DMS79 treated with DMSO at 0.1 percent for 48 hours (cell line): ENCODE measurements at places on chromosomes 5 and 9.

DNA sequence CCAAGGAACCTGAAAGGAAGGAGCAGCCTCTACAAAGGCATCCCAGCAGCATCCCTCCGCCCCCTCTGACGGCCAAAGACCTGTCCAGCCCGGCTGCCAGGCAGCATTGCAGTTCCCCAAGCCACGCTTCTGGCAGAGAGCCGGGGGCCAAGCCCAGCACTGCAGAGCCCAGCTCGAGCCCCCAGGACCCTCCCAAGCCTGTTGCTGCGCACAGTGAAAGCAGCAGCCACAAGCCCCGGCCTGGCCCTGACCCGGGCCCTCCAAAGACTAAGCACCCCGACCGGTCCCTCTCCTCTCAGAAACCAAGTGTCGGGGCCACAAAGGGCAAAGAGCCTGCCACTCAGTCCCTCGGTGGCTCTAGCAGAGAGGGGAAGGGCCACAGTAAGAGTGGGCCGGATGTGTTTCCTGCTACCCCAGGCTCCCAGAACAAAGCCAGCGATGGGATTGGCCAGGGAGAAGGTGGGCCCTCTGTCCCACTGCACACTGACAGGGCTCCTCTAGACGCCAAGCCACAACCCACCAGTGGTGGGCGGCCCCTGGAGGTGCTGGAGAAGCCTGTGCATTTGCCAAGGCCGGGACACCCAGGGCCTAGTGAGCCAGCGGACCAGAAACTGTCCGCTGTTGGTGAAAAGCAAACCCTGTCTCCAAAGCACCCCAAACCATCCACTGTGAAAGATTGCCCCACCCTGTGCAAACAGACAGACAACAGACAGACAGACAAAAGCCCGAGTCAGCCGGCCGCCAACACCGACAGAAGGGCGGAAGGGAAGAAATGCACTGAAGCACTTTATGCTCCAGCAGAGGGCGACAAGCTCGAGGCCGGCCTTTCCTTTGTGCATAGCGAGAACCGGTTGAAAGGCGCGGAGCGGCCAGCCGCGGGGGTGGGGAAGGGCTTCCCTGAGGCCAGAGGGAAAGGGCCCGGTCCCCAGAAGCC, 30.8 kb downstream of the CD180 start:
- DNase-seq = no peak

DNA sequence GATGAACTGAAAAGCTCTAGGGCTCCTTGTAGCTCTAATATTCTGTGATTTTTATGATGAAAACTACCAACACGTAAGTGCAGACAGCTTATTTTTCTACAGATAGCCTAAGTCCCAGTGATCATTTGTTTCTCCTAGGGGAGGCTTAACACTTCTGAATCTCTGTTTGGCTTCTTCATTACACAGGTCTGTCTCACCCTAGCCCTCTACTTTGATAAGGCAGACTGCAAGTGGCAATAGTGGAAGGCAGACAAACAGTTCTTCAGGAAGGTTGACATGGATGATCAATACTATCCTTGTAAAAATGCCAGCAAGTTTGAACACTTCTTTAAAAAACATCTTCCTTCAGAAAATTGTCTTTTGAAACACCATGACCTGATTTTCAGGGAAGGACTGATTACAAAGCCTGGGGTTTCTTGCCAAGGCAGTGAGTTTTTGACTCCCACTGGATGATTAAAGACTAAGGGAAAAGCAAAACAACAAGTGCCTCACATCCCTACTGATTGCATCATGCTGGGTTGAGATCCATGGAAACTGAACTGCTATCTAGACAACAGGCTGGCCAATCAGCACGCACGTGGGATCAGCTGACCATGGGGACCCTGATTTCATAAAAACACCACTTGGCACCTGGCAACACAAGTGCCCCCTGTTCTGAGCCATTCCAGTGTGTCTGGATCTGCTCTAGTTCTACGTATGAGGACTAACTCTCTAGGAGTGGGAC, 212.2 kb downstream of the SMARCA2 start:
- no peak for DNase-seq

DNA sequence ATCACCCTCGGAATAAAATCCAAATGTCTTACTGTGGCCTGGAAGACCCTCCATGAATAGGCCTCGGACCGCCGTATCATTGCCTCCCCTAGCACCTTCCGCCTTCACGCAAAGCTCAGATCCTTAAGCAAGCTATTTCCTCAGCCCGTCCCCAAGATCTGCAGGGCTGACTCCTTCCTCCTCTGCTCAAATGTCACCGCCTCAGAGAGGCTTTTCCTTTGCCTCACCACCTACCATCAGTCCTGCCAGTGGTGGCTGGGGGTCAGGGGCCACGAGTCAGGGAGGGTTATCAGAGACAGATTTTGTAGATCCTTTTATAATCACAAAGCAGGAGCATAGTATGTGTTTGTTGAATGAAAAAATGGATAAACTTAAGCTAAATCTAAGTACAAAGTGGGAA, 74.4 kb upstream of the KIF2A start:
- DNase-seq = no peak

GRCh38 chr5:155732587-155733376, 594.2 kb upstream of the SGCD start:
- no peak for DNase-seq

- no peak for DNase-seq
Observed at GRCh38 chr9:18824095-18824666, 208.8 kb downstream of the SAXO1 start.

GRCh38 chr9:124664143-124664542, 107.0 kb downstream of the NR6A1 start:
- DNase-seq = no peak

DNA sequence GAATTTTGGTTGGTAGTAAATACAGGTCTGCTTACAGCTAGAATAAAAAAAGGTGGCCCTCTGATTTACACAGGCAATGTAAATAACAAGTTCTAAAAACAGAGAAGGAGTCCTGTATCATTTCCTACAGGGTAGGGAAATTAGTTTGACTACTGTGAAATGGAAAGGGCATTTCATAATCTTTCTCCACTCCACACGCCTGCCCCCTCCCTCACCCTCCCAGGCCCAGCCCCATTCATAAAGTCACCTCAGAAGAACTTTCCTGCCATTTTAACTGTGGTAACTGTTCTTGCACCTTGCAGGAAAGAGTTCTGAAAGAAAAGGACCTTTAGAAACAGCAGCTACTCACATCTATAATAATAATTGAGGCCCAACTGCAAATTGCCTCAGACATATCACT, 69.7 kb downstream of the MEF2C start:
- DNase-seq = no peak

DNA sequence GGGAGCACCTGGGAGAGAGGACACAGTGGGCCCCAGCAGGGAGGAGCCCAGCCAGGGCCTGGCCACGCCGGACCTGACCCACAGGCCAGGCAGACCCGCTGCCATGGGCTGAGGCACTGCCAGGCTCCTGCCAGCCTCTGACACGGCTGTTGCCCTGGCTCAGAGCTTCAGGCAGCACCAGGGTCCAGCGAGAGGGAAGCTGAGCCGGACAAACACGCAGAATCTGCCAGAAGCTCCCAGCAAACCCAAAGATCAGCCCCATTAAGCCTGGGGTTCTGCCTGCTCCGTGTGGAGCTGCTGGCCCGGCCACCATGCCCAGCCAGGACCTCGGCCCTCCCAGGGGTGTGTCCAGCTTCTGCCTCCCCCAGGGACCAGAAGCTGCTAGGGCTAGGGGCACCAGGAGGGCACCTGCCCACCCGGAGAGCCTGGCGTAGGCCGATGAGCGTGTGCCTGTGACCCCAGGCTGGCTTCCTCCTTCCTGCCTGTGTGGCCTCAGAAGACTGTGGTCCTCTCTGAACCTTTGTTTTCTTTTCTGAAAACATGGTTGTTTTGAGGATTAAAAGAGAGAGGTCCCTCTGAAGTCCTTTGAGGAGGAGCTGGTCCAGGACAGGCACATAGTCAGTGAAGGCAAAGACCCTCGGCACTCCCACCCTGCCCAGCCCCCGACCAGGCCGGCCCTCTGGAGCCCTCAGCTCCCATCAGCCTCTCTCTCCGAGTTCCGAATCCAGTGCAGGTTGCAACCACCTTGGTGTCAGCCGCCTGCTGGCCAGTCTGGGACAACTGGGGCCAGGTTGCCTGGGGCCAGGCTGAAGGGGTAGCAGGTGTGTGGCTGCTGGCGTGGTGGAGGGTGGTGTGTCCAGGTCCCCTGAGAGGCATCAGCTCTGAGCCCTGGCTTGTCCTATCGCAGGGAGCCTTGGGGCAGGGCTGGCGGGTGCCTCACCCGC, 39.6 kb downstream of the KCNT1 start:
- DNase-seq = no peak

DNA sequence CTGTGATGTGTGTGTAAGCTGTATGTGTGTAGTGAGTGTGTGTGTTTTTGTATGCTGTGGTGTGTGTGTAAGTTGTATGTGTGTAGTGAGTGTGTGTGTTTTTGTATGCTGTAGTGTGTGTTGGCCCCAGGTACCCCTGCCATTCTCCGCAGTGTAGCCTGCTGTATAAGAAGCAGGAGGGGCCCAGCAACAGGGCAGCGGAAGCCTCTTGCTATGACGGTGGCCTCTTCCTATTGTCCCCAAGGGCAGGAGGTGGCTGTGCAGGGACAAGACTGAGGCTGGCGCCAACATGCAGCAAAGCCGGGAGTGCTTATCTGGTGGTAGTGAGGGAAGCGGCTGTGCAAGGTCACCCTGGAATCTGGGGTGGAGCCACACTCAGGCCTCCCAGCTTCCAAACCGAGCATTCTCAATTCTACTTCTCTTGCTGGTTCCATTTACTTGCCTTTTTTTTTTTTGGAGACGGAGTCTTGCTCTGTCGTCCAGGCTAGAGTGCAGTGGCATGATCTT, 5.1 kb downstream of the SPAAR start:
- no peak for DNase-seq

DNA sequence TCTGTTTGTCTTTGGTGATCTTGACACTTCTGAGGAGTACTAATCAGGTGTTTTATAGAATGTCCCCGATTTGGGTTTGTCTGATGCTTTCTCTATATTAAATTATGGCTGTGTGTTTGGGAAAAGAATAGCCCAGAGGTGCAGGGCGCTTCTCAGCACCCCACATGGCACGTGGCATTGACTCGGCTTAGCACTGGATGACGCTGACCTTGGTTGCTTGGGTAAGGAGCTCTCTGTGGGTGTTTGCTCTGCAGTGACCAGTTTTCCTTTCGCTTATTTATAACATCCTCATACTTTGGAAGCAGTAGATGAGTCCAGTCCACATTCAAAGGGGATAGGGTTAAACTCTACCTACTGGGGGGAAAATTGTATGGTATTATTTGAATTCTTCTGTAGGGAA, 12.5 kb upstream of the FAM120AOS start:
- no peak for DNase-seq

- DNase-seq = no peak
Observed at GRCh38 chr5:95617057-95617456, 2.8 kb upstream of the GPR150 start.

- DNase-seq = no peak
Observed at GRCh38 chr9:95757439-95757838, 118.1 kb upstream of the ERCC6L2 start.

DNA sequence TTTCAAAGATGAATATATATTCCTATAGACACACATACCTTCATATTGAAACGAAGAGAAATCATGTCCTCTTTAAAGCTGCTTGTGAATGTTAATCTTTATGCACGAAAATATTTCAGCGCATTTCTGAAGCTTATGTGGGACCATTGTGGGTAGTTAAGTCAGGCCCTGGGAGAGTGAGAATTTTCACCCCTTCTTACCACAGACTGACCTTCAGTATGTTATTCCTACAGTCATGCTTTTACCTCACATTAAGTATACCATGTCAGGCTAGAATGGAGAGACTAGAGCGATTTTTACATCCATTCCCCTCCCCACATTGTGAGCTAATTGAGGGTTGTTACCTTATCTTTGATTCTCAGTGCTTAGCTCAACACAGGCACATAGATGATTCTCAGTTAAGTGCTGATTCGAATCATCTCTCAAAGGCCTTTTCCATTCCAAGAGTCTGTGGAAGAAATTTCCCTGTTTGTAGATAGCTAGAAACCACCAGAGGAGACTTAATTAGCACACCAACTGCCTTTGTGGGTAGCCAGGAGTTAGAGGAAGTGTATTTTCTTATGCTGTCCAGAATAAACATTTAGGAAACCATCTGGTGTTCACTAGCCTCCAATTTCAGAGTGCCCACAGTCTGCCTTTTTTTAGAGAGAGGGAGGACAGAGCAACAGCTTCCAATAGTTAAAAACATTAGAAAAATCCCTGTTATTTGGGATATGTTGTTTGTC, 110.5 kb downstream of the MEGF10 start:
- no peak for DNase-seq

- DNase-seq = no peak
Observed at GRCh38 chr5:108084105-108084504, 297.8 kb downstream of the FBXL17 start.

- DNase-seq = no peak
Observed at GRCh38 chr5:102295534-102296177, 428 bp downstream of the SLCO4C1 start.

GRCh38 chr9:130638284-130639123, 25.9 kb upstream of the PRDM12 start:
- DNase-seq = no peak

GRCh38 chr5:22354956-22355355, 498.2 kb downstream of the CDH12 start:
- DNase-seq = no peak

- DNase-seq = no peak
Observed at GRCh38 chr5:74974451-74975091, 77.8 kb downstream of the GCNT4 start.

GRCh38 chr5:72842816-72843215, 26.4 kb downstream of the TNPO1 start:
- DNase-seq = no peak

DNA sequence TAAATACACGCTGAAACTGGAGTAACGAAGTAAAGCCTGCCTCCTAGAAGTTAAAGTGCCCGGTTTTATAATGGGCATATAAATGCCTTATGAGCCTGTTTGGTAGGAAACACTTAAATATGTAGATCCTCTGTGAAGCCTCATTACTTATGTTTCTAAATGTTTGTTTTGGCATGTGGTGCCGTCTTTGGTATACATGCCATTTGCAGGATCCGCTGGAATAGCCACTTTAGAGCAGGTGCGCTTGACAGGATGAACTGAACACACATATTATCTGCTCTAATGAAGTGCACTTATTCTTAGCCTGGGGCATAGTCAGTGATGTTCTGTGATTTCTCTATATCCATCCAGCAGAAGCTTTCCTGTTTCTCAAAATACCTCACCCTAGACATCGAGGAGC, 778.1 kb upstream of the WWC1 start:
- peak; percentile 17 for DNase-seq

GRCh38 chr5:38448568-38449350, 107.7 kb downstream of the LIFR start:
- DNase-seq = no peak

- no peak for DNase-seq
Observed at GRCh38 chr5:82142928-82143577, 135.1 kb downstream of the RPS23 start.

DNA sequence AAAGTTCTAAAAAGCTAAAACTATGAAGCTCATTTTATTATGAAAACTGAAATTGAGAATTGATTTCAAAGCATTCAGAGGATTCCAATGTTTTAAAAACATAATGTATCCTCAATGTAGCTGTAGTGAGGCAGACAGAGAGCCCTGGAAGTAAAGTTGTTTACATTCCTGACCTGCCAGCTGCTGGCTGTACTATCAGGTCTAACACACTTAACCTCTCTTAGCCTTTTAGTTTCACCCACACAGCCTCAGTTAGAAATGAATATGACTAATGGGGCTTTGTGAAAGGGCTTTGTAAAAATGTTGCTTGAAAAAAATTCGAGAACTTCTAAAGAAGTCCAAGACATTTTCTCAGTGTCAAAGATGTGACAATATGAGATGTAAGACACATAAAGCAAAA, 122.6 kb downstream of the FBXL17 start:
- DNase-seq = no peak

- no peak for DNase-seq
Observed at GRCh38 chr5:78538240-78538850, 110.2 kb downstream of the LHFPL2 start.

GRCh38 chr5:146466521-146467349, 19.6 kb downstream of the TCERG1 start:
- no peak for DNase-seq
